CD4-positive, alpha-beta T cell (primary cell): ENCODE measurements at places on chromosomes 3 and 15.
A peak's percentile ranks its signal among the peaks of the same experiment; 100 is the strongest.

DNA sequence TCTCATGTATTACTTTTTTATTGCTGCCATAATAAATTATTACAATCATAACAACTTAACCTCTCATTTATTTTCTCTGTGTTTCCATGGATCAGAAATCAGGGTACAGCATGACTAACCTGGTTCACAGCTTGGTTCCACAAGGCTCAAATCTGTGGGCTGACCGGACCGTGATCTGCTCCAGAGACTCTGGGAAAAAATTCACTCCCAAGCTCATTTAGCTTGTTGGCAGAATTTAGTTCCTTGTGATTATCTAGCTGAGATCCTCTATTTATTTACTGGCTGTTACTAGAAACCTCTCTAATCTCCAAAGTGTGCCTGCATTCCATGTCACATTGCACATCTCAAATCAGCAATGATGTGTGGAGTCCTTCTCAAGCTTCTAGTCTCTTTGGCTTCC lies 386.6 kb downstream of the DIPK2A start:
- no peaks in the 10 kb centered on the region for H3K36me3 ChIP-seq
- no peak for DNase-seq
- H3K4me1 ChIP-seq: no peaks in the 10 kb centered on the region
- H3K4me3 ChIP-seq: no peak overlapping the region
- H3K27me3 ChIP-seq: no peaks in the 10 kb centered on the region

DNA sequence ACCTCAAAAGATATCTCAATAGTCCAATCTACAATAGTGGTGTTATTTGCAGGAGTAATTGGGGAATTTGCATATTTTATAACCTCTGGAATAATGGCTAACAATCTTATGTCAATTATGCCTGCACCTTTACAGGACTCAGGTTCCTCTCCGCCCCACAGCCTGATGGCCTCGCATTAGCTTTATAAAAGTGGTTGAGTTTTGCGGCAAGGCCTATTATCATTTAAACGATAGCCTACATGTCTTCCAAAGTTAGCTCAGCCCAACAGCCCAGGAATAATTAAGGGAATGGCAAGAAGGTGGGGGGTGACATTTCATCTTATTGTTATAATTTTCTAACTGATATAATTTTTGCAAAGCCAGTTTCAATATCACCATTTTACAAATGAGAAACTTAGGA lies 97.3 kb downstream of the RTP4 start:
- H3K4me3 ChIP-seq: no peak overlapping the region
- no peak overlapping the region for H3K27ac ChIP-seq
- no peak for DNase-seq
- H3K36me3 ChIP-seq: no peaks in the 10 kb centered on the region
- H3K27me3 ChIP-seq: no peaks in the 10 kb centered on the region

GRCh38 chr3:115494826-115495225 lies 128.5 kb upstream of the GAP43 start:
- H3K4me1 ChIP-seq: no peaks in the 10 kb centered on the region
- H3K4me3 ChIP-seq: no peak overlapping the region
- DNase-seq: no peak
- H3K27ac ChIP-seq: no peak overlapping the region
- H3K27me3 ChIP-seq: no peaks in the 10 kb centered on the region
- no peaks in the 10 kb centered on the region for H3K36me3 ChIP-seq

DNA sequence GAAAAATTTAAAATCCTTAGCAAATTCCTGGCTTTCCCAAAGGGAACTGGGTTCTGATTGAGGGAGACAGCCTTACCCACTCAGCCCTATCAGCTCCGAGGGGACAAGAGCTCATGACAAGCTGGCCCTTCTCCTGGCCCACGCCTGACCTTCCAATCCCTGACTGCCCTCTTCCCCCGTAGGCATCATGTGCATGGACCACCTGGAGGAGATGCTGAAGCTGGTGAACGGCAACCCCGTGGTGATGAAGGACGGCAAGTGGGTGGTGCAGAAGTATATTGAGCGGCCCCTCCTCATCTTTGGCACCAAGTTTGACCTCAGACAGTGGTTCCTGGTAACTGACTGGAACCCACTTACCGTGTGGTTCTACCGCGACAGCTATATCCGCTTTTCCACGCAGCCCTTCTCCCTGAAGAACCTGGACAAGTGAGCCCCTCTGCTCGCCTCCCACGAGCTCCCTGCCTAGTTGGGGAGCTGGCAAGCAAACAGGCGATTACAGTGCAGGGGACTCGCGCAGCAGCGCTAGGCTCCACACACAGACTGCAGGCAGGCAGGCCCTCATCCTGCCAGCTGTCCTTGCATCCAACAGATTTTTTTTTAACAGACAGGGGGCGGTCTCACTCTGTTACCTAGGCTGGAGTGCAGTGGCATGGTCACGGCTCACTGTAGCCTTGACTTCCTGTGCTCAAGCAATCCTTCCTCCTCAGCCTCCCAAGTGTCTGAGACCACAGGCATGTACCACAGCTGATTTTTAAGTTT lies 16.8 kb downstream of the RPUSD3 start:
- no peaks in the 10 kb centered on the region for H3K4me1 ChIP-seq
- no peaks in the 10 kb centered on the region for H3K27me3 ChIP-seq
- H3K4me3 ChIP-seq: no peak overlapping the region

- peak overlapping the region; percentile 92 for H3K4me3 ChIP-seq
- peaks cover 50% of the 10 kb centered on the region for H3K36me3 ChIP-seq
- no peaks in the 10 kb centered on the region for H3K27me3 ChIP-seq
Observed at GRCh38 chr3:12994607-12995388, 78.4 kb downstream of the IQSEC1 start.

DNA sequence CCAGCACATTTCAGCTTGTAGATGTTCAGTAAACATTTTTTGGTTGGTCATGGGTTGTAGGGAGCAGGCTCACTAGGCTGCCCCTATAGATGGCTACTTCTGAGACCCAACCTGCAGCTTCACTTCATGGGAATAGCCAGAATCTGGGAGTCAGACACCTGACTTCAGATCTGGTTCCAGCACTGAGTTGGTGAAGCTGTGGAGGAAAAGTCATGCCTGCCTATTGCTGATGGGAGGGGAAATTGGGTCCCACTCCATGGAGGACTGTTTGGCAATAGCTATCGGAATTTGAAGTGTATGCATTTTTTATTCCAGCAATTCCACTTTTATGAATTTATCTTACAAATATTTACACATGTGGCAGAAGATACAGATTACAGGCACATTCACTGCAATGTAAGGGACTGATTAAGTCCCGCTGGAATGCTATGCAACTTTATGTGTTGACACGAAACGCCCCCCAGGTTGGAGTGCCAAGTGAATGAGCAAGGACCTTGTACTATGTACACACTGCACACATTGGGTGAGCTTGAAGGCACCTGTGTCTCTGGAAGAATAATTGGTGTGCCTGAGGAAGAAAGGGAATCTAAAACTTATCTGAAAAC lies 7.8 kb upstream of the CCR1 start:
- H3K4me3 ChIP-seq: no peak overlapping the region
- no peak overlapping the region for H3K27ac ChIP-seq

GRCh38 chr3:32759342-32759741 lies 58.5 kb upstream of the TRIM71 start:
- H3K4me1 ChIP-seq: no peaks in the 10 kb centered on the region
- H3K27me3 ChIP-seq: no peaks in the 10 kb centered on the region
- no peak for DNase-seq
- H3K27ac ChIP-seq: no peak overlapping the region
- no peak overlapping the region for H3K4me3 ChIP-seq

GRCh38 chr3:129614927-129615363 lies 8.5 kb upstream of the PLXND1 start:
- H3K27me3 ChIP-seq: peaks cover 2% of the 10 kb centered on the region
- DNase-seq: peak; percentile 3
- peaks cover 15% of the 10 kb centered on the region for H3K4me1 ChIP-seq

GRCh38 chr3:172397716-172398405 lies 50.4 kb downstream of the GHSR start:
- no peak for DNase-seq
- no peaks in the 10 kb centered on the region for H3K36me3 ChIP-seq
- no peaks in the 10 kb centered on the region for H3K27me3 ChIP-seq
- no peaks in the 10 kb centered on the region for H3K4me1 ChIP-seq
- no peak overlapping the region for H3K4me3 ChIP-seq
- H3K27ac ChIP-seq: no peak overlapping the region

DNA sequence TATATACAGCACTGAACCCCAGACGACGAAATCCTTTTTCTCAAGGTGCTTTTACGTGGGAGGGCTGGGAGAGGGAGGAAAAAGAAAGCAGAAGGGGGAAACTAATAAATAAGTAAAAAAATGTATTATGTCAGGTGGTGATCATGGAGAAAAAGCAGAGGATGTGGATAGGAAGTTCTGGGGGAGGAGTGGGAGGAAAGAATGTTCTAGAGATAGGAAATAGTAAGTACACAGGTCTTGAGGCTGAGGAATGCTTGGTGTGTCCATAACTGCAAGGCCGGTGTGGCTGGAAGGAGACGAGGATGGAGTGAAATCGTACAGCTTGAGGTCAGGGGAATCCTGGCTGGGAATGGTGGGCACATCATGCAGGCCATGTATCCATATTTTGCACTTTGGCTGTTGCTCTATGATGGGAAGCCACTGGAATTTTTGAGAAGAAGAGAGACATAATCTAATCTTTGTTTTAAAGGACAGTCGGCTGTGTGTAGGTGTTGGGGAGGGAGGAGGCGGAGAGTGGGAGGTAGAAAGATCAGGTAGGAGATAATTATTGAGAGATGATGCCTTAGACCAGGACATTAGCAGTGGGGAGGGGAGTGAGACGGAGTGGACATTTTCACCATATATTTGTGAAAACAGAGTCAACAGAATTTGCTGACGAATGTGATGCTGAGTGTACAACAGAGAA lies 1.8 kb upstream of the UBE2E2 start:
- no peak overlapping the region for H3K4me3 ChIP-seq
- peaks cover 10% of the 10 kb centered on the region for H3K4me1 ChIP-seq
- no peaks in the 10 kb centered on the region for H3K36me3 ChIP-seq
- H3K27ac ChIP-seq: no peak overlapping the region
- H3K27me3 ChIP-seq: peaks cover 2% of the 10 kb centered on the region

GRCh38 chr3:152300029-152300731 lies 31.5 kb downstream of the MBNL1 start:
- no peak overlapping the region for H3K4me3 ChIP-seq
- H3K4me1 ChIP-seq: peaks cover 54% of the 10 kb centered on the region
- DNase-seq: no peak
- H3K27me3 ChIP-seq: no peaks in the 10 kb centered on the region
- H3K36me3 ChIP-seq: peaks cover 48% of the 10 kb centered on the region

GRCh38 chr15:64739577-64740143 lies 35.7 kb downstream of the RBPMS2 start:
- no peaks in the 10 kb centered on the region for H3K27me3 ChIP-seq
- H3K4me3 ChIP-seq: no peak overlapping the region
- H3K4me1 ChIP-seq: no peaks in the 10 kb centered on the region
- H3K27ac ChIP-seq: no peak overlapping the region
- no peak for DNase-seq
- no peaks in the 10 kb centered on the region for H3K36me3 ChIP-seq

DNA sequence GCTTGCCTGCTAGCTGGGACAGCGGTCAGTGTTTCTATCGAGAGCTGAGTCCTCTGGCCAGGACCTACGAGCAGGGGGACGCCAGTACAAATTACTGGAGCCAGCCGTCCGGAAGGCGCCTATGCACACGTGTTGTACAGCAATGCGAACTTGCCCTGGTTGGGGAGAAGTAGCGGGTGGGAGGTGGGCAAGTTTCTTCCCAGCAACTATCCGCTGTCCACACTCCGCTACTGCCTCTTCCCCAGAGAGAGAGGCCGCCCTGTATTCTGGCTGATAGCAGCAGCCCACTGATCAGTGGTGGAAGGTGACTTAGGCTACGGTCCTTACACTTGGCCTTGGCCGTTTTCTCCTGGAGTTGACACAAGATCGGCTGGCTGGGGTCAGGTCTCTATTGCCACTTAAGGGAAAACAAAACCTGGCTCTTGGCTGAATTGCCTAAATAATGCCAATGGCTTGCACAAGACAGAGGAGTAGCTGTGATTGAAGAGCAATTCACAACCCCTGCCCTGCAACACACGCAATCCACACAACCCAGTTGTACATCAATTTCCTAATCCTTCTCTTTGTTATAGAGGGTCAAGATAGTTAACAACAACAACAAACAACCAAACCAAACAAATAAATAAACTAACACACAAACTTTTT lies 12.8 kb upstream of the SHC4 start:
- peak overlapping the region; percentile 60 for H3K4me3 ChIP-seq
- no peaks in the 10 kb centered on the region for H3K36me3 ChIP-seq
- no peak overlapping the region for H3K27ac ChIP-seq
- H3K27me3 ChIP-seq: peaks cover 8% of the 10 kb centered on the region

DNA sequence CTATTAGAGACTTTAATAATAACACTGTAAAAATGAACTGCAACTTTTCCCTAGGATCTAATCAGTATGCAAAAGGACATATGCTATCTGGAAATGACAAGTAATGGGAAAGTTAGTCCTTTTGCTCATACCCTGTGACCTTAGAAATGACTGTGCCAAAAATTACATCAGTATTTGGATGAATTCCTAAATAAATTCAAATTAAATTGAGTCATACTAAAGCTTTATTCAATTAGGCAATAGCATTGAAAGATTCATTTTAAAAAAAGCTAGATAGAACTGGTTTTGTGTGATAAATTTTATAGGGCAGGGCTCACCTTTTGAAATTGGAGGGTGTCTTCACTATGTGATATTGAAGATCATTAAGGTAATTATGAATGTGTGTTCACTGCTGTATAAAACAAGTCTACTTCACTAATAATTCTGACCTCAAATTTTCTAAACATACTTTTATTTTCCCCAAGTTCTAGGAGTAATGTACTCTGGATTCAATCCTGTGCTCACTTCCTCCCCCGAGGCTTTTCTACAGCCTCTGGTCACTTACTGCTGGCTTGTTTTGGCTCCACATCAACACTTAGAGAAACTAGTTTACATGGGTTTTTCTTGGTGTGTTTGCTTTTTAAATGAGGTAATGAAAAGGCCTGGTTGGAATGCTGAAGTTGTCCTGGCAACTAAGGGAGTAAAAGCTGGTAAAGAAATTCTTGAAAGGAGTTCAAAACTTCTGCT lies 44.4 kb upstream of the SPTSSB start:
- no peaks in the 10 kb centered on the region for H3K36me3 ChIP-seq
- H3K27me3 ChIP-seq: no peaks in the 10 kb centered on the region
- H3K27ac ChIP-seq: no peak overlapping the region
- H3K4me1 ChIP-seq: no peaks in the 10 kb centered on the region
- no peak overlapping the region for H3K4me3 ChIP-seq

DNA sequence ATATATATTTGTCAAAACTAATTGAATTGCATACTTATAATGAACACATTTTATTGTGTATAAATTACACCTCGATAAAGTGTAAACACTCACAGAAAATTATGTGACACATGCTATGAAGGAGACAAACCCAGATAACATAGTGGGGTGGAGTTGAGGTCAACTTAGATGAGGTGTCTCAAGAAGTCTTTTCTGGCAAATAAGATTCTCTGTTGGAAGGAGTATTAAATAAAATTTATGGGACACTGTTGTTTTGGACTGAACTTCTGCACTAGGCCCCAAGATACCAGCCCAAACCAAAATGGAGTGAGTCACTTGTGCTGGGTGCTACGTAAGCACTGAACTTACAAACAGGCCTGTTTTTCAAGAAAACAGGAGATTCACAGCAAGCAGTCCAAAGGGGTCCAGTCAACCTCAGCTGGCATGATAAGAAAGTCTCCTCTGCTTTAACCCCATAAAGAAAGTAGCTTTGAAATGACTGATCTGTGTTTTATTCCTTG lies 18.7 kb downstream of the ACTC1 start:
- H3K27ac ChIP-seq: no peak overlapping the region
- no peaks in the 10 kb centered on the region for H3K4me1 ChIP-seq
- H3K27me3 ChIP-seq: peaks cover 4% of the 10 kb centered on the region
- no peaks in the 10 kb centered on the region for H3K36me3 ChIP-seq
- no peak for DNase-seq

GRCh38 chr3:131735116-131735515 lies 232.3 kb upstream of the MRPL3 start:
- H3K4me1 ChIP-seq: no peaks in the 10 kb centered on the region
- H3K36me3 ChIP-seq: no peaks in the 10 kb centered on the region
- no peak overlapping the region for H3K27ac ChIP-seq
- H3K27me3 ChIP-seq: peaks cover 4% of the 10 kb centered on the region
- H3K4me3 ChIP-seq: no peak overlapping the region
